Thymus (tissue), 14 donors: ENCODE measurements at places on chromosomes 4 and X. TPM values are rescaled to one million over a fixed set of nuclear protein-coding genes. Genes with fewer than 3 reads are reported as not detected.

- no peak for DNase-seq
- H3K4me1 ChIP-seq, result no peaks in the 10 kb centered on the region
- no peak overlapping the region for H3K4me3 ChIP-seq
Measured at GRCh38 chr4:6501171-6501570, 28.8 kb upstream of the PPP2R2C start.

GRCh38 chrX:119565107-119565663, at the start of gene STEEP1:
TSS of gene STEEP1 (minus strand) at chrX:119565409. CDS start at chrX:119565355, 54 bp downstream.
- H3K4me1 ChIP-seq, result peaks cover 3% of the 10 kb centered on the region
- H3K4me3 ChIP-seq, result peak within 1 kb of the TSS; percentile 54
- peak within 1 kb of the TSS; percentile 34 for H3K27ac ChIP-seq
- no peaks in the 10 kb centered on the region for H3K27me3 ChIP-seq
- peak; percentile 76 for DNase-seq

Gene CCDC120
- 0.71 TPM for total RNA-seq

Gene PLAC8
- 79.8 TPM for total RNA-seq

Gene POLR2B
- total RNA-seq, result 120 TPM
